Stimulated activated CD4-positive, alpha-beta T cell treated with anti-CD3 and anti-CD28 coated beads, Interleukin-4, amount 100 ng/mL, for 48 hours (primary cell): ENCODE measurements at places on chromosomes 3 and 15.

GRCh38 chr3:16606398-16606797 is 1.2 kb upstream of the DAZL start:
- DNase-seq: no peak

- DNase-seq: no peak
These were observed 28.2 kb downstream of the ARIH1 start for GRCh38 chr15:72502220-72502809.

DNA sequence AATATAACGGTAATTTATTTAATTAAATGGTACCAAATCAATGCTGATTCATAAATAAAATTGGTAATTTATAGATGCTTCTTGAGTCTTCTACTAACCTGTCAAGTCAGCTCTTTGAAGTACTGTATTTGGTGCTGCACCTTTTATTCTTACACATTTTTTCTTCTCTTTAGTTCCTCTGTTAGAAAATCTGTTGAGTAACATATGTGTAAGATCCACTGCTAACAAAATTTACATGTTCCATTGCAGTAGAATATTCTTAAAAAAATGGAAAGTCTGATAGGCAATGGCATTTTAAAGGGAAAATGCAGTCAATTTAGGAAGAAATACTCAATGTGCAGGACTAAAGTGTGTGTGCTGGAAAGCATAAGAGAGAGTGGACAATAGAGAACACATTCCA is 936.6 kb downstream of the ZPLD1 start:
- no peak for DNase-seq

GRCh38 chr3:13715961-13716360 is 163.9 kb downstream of the WNT7A start:
- DNase-seq: no peak
